Lung microvascular endothelial cell (primary cell): ENCODE measurements at places on chromosomes 6 and 20.

DNA sequence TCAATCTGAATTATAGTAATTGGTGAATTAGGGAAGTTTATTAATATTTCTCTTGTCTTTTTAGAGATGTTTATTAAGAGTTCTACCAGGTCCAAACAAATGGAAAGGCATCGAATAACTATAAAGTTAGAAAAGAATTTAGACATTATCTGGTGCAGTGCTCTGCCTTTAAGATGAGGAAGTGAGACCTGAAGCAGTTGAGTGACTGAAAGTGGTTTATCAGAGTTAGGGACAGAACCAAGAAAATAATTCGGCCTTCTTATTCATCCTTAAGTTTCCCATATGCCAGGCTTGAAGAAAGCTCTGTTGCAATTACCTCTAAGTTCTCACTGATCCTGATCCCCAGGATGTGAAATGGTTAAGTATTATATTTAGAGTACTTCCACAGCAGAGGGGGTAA is 94.2 kb upstream of the FLRT3 start:
- DNase-seq, result no peak

- peak; percentile 28 for DNase-seq
Observed at GRCh38 chr20:11170565-11170964, 496.8 kb upstream of the JAG1 start.

GRCh38 chr6:166566026-166567011 is 20.2 kb downstream of the RAMACL start:
- no peak for DNase-seq

- DNase-seq, result peak; percentile 20
Observed at GRCh38 chr6:39791850-39792539, at the start of gene DAAM2. Gene DAAM2 (plus strand): TSS chr6:39792376. CDS start chr6:39856303, 63,927 bp downstream.

GRCh38 chr20:57461726-57462125 is 63.2 kb downstream of the CTCFL start:
- no peak for DNase-seq

DNA sequence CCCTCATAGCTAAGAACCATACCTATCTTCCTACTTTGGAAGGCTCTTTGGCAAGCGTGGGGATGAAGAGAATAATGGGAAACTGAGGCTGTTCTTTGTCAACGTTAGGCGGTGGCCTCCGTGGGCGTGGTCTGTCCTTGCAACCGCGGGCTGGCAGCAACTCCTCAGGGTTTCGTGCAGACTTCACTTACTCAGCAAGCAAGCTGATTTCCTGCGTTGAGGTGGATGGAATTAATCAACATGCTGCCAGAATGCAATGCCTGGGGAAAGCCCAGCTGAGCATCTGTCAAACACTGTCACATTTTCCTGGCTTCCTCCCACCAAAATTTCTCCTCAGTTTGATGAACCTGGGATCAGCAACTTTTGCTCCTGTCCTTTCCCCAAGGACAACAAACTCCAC is 9.2 kb upstream of the IL17F start:
- DNase-seq, result peak; percentile 66

DNA sequence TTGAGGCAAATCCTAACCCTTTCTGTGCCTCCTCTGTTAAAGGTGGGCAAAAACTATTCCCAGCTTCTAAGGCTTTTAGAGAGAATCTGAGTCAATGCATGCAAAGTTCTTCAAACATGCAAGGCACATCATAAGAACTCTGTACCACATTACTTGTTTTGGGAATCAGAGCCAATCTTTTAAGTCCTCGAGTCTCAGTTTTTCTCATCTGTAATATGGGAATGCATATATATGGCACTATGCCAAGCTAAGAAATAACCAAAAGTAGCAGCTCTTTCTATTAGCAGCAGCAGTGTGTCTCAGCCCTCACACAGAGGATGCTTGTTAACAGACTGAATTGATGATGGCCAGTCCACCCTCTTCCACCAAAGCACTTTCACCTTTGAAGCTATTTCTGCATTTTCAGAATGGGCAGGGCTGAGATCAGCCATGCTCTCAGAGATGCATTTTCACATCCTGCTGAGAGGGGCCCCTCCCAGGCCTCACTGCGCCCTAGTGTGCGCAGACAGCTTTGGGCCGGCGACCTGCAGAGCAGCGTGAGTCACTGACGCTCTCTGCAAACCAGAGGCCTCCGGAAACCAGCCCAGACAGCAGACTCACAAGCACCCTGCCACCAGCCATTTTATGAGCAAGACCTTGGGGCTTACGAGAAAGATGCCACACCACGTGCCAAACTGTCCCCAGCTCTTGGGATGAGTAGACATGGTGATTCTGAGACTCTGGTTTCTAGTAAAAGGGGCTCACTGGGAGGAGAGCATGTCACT is 138.0 kb downstream of the NFATC2 start:
- DNase-seq, result no peak

- DNase-seq, result peak; percentile 19
Observed at GRCh38 chr6:103783329-103783728, 1076.4 kb downstream of the HACE1 start.

DNA sequence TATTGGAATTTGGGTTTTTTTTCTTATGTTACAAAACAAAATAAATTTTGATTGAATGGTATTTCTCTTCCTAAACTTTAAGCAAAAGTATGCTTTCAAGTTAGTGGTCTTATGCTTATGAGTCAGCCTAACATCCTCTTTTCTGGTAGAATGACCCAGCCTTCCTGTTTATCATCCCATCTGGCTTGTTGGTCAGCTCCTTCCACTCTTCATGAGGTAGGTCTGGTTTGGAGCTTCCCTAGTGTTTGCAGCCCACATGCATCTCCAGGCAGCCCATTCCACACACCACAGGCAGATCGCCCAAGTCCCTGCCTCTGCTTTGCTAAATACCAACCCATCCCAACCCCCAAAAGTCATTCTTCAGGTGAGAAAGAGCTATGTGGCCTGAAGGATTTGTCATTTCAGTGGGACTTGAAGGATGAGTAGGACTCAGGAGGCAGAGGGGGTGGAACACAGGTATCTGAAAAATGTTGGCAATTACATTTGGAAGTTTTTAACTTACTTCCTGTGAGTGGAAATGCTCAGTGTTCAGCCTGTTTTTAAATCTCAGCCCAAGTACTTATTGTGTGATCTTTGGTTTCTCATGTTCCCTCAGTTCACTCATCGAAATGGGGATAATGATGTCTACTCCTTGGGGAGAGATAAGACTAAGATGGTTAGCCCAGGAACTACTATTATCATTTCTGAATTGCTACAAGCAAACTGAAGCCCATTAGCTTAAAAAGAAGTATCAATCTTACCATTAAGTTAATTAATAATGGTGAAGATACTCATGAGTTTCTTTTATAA is 294.0 kb downstream of the ADGB start:
- peak; percentile 90 for DNase-seq

DNA sequence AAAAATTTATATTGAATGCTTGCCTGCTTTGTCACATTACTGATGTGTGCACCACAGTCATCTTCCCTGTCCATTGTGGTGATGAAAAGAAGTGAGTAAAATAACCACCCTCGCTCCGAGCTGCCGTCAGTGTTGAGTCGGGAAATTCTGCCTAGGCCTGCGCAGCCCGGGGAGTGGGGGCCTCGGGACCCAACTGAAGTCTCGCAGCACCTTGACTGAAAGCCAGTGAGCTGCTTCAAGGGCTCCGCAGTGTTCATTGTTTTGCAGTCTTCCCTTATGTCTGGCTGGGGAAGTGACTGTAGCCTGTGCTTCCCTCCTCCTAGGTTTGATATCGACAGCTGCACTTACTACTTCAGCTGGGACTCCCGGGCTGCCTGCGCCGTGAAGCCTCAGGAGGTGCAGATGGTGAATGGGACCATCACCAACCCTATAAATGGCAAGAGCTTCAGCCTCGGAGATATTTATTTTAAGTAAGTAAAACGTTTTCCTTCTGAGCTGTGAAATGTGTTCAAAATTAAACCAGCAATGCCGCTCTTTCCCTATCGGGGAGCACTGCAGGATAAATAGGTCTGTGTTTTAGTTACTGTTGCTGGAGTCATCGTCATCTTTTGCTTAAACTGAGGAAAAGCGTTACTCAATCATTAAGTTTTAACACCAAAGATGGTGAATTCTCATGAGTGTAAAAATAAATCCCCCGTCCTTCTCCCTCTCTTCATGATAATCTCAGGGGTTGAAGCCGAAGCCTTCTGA is 32.7 kb upstream of the SLC22A1 start:
- no peak for DNase-seq

GRCh38 chr6:42103216-42103615 is 39.2 kb downstream of the C6orf132 start:
- DNase-seq, result no peak

- DNase-seq, result no peak
Observed at GRCh38 chr6:107819964-107820337, 4.2 kb downstream of the SCML4 start.

- DNase-seq, result no peak
Observed at GRCh38 chr6:162900503-162900902, 172.7 kb downstream of the PACRG start.

DNA sequence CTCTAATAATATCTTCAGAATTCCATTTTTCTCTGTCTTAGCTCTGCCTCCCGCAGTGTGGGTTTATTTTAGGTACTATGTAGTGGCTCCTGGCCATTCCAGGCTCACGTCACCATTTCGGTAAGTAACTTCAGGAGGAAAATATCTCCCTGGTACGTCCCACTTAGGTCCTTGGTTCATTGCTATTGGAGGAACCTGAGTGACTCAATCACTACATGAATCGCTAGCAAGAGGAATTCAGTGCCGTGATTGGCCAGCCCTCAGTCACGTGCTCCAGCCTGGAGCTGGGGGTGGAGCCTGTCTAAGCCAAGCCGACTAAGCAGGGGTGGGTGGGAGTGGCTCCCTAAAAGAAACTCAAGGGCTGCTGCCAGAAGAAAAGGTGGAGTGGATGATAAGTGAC is 67.3 kb upstream of the E2F3 start:
- no peak for DNase-seq

GRCh38 chr6:24524805-24525204 is 30.0 kb downstream of the ALDH5A1 start:
- DNase-seq, result peak; percentile 51

- DNase-seq, result no peak
Observed at GRCh38 chr6:134117409-134117808, 65.0 kb upstream of the SLC2A12 start.

DNA sequence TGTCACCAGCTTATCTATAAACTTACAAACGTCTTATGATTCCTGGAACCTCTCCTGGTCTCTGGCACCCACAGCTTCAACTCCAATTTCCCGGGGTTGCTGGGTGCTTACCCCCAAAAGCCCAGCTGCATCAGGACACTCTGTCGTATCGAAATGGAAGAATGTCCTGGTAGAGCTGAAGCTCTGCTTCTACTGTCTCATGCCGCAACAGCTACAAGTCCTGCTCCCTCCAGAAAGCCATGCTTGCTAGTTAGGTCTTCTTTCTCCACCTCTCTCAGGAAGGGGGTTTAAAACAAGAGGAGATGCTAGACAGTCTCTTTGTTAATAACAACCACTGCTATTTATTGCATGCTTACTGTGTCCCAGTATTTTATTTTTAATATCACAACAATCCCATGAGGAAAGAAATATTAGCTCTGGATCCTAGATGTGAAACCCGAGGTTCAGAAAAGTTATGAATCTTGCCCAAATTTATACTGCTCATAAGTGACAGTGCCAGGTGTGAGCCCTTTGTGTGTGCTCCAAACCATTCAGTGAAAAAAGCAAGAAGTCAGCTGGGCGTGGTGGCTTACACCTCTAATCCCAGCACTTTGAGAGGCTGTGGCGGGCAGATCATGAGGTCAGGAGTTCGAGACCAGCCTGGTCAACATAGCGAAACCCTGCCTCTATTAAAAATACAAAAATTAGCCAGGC is 82.3 kb upstream of the GCM1 start:
- no peak for DNase-seq

GRCh38 chr6:166341977-166342348 is 382 bp downstream of the SFT2D1 start:
- no peak for DNase-seq

GRCh38 chr6:37779902-37780628 is 39.5 kb upstream of the ZFAND3 start:
- DNase-seq, result no peak

DNA sequence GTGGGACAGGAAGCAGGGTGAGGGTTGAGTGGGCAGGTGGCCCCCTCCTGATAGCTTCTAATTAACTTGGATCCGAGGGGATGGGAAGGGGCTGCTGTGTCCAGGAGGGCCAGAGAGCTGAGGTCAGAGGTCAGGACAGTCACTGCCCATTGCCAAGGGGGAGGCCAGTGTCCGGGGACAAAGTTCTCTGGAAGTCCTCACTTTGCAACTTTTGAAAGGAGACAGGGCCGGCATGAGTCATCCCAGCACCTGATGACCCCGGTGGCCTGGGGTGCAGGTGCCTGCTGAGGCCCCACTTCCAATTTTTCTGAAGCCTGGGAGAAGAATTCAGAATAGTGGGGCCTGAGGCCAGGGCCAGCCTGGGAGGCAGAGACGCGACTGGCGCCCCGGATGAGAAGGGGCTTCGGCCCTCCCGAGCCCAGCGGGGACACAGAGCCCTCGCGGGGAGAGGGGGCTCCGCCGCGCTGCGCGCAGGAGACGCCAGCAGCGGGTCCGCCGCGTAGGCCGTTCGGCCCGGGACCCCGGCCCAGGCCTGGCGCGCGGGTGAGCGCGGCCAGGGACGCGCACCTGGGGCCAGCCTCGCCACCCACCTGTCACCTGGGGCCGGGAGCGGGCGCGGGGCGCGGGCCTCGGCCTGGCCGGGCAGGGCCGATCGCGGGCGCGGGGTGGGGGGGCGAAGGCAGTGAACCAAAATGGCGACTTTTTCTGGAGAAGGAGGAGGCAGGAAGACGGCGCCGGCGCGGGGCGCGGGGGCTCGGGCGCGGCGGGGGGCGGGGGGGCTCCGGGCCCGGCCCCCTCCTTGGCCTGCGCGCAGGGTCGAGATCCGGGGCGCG is 586 bp downstream of the ZNF512B start:
- peak; percentile 13 for DNase-seq

DNA sequence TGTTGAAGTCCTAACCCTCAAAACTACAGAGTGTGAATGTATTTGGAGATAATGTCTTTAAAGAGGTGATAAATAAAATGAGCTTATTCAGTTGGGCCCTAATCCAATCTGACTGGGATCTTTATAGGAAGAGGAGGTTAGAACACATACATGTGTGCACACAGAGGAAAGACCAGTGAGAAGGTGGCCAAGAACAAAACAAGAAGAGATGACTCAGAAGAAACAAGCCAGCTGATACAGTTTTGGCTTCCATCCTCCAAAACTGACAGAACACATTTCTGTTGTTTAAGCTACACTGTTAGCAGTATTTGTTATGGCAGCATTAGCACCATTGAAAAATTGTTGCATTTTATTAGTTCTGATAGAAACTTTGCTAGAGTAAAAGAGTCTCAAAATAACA is 609.3 kb upstream of the IMPG1 start:
- DNase-seq, result peak; percentile 63

DNA sequence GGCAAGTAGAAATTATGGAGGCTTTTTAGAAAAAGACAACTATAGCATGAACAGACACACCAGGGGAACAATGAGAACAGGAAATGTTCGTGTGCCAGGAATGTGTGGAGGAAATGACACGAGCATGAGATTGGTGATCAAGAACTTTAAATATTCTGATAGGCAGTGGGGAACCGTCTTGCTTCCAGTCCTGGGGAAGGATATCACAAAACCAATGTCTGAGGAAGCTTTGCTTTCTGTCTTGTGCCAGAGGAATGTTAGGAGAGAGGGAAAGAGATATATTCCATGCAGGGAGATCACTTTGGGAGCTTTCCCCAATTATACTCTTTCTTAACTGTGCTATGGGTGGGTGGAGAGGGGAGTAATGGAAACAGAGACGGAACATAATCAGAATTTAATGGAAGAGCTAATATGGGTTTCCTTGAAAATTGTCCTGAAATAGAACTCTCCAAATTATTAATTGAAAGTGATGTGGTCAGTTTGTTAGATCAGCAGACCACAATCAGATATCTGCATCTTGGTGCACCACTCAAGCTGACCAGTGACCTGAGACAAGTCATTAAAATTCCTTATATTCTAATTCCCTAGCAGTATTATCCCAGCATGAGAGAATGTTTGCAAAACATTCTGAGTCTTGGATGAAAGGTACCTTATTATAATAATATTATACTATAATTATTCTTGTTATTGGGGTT is 178.2 kb downstream of the SOX4 start:
- peak; percentile 87 for DNase-seq
